Activated effector memory CD4-positive, alpha-beta T cell treated with Interleukin-2 at 50 U/mL for 16 hours (primary cell): ENCODE measurements at places on chromosomes 4 and X.

- DNase-seq = no peak
These were observed 138.3 kb downstream of the PDE5A start for GRCh38 chr4:119490335-119490734.

- DNase-seq = no peak
These were observed 52.4 kb upstream of the TSPAN5 start for GRCh38 chr4:98710831-98711230.

- DNase-seq = peak; percentile 0
These were observed 17.8 kb upstream of the PAGE2B start for GRCh38 chrX:55056820-55057674.

DNA sequence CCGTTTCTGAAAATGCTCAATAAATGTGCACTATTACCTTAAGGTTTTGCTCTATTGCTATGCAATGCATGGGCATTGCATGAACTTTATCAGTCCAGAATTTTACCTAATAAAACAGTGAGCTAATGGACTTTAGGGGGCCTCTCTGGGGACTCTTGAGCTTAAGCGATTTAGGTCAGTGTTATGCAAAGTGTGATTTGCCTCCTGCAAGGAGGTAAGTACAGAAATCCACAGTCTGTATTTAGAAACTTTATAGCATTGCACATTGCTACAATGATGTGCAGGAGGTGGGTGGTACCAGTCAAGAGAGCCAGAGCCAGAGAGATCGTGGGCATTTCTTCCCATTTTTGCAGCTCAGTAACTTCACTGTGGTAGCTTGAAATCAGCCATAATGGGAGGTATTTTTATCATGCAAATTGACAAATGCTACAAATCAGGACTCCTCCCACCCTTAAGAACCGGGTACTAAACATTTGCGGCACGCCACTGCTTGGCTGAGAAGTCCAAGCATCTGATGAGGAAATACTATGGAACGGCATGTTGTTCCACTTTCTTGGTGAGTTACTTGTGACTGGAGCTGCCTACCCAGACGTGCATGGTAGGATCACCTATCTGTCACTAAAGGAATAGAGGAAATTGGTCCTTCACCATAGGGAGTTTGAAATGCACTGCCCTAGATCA lies 174.6 kb upstream of the PGRMC2 start:
- DNase-seq = no peak

DNA sequence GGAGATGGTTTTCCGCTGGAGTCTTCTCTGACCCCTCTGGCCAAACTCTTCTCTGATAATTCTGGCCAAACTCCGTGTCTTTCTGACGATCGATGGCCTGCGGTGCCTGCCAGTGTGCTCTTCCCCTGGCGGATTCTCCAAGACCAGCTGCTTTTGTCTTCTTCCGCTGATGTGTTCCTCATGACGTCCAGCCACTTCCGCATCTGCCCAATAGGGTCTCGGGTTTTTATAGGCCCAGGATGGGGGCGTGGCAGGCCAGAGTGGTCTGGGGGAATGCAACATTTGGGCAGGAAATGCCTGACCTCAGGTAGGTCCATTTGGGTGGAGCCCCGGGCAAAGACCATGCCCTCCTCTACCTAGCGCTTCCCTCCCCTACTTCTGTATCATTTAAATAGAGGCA lies 1542.1 kb downstream of the STIM2 start:
- DNase-seq = no peak

DNA sequence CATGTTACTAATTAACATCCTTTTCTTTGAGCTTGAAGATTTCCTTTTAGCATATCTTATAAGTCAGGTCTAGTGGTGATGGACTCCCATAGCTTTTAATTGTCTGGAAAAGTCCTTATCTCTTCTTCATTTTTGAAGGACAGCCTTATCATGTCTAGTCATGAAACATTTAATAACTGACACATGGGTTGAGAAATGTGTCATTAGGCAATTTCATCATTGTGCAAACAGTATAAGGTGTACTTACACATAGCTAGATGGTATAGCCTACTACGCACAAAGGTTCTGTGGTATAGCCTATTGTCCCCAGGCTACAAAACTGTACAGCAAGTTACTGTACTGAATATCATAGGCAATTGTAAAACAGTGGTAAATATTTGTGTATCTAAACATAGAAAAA lies 34.5 kb upstream of the ALG13 start:
- DNase-seq = no peak

GRCh38 chr4:162274354-162274753 lies 110.6 kb upstream of the FSTL5 start:
- DNase-seq = no peak

DNA sequence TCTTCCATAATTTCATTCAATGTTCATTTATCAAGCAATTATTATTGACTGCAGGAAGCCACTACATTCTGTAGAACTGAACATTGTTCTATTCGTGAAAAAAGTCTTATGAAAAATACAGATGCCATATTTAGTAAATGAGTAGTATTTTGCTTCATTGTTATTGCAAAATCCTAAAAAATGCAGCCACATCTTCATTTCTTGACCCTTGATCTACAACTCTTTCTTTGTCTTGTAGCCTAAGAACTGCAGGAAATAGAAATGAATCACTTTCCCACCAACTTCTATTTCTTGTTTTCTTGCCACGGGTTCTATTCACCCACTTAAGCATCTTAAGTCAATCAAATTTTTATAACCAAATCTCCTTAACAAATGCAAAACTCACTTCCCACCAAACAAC lies 63.3 kb downstream of the KCNIP4 start:
- DNase-seq = no peak

- DNase-seq = no peak
These were observed 44.8 kb downstream of the PPP2R2C start for GRCh38 chr4:6427439-6428090.

GRCh38 chrX:16771483-16772398 lies 14.5 kb upstream of the TXLNG start:
- no peak for DNase-seq

DNA sequence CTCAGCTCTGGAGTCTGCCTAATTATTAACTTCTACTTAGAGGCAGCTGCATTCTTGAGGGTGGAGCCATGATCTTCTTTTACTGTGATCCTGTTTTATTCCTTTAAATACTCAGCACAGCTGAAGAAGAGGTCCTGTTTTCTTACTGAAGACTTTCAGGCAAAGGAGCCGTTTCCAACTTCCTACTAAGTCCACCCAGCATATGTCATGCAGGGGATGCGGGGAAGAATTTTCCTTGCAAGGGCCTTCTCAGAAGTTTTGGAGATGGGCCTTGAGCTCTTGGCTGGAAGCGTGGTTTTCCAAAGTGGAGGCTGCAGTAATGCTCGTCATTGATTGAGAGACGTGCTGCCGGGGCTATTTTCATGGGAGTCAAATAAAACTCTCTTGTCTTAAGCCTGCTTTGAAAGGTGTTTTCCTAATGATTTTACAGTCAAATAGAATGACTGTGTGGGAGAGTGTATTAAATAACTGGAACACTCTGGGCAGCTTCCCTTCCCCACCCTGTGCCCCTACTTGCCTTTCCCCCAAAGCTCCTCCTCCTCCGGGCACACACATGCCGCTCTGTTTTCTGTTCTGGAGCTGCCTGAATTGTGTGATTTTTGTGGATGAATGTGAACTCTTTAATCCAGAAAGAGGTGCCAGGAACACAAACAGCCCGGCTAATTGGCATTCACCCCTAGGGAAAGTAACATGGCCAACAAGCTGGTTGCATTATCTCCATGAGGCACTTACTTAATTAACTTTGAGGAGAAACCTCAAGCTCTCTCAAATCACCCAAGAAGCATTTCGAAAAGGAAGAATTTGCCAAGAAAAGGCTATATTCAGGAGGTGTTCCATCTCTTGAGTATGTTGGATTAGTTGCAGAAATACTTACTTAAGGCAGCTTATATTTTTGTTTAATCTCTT lies 28.1 kb downstream of the FGF2 start:
- DNase-seq = no peak

- no peak for DNase-seq
These were observed 42.0 kb downstream of the MTM1 start for GRCh38 chrX:150610446-150610845.

GRCh38 chrX:120459309-120459708 lies 9.8 kb downstream of the LAMP2 start:
- DNase-seq = no peak

GRCh38 chr4:28558895-28559294 lies 1698.3 kb downstream of the STIM2 start:
- no peak for DNase-seq

DNA sequence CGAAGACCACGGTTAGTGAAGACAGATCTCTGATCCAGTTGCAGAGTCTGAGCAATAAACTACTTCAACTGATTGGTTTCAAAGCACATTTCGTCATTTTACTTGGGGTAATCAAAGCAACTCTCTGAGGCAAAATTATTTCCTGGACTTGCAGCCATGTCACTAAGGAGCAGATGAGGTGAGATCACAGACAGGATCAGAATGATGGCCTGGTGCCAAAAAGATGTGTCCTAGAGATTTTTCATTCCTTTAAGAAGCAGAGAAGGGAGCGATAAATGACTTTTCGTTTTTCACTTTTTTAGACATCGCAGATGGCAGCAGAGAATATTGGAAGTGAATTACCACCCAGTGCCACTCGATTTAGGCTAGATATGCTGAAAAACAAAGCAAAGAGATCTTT lies 83.9 kb downstream of the PTTG2 start:
- DNase-seq = no peak

GRCh38 chr4:145935253-145936141 lies 3.1 kb downstream of the ZNF827 start:
- no peak for DNase-seq

DNA sequence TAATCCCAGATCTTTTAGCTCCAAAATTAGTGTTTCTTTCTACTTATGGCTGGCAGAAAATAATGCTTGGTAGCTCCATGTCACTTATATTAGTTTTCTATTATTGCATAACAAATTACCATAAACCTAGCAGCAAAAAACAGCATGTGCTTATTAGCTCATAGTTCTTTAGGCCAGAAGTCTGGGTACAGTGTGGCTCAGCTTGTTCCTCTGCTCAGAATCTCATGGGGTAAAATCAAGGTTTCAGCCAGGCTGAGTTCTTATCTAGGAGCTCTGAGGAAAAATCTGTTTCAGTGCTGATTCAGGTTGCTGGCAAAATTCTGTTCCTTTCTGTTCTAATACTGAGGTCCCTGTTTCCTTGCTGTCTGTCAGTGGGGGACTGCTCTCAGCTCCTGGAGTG lies 101.1 kb downstream of the CT47B1 start:
- DNase-seq = no peak

GRCh38 chr4:186698525-186698924 lies 25.1 kb downstream of the FAT1 start:
- DNase-seq = no peak

DNA sequence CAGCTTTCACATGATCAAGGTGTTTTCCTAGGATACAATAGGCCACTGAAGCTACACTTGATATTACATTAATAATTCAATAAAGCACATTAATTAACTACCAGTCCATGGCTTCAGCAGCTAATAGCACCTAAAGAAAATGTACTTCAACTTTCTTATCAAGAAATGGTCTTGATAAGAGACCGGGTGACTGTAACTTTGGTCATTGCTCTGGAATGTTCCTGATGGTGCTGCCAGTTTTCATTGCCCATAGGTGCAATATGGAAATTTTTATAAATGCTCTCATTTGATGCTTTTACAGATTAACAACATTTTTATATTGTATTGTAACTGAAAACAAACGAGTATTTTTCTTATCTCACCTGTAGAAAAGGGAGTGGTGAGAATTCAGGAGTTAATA lies 165.4 kb downstream of the SHROOM3 start:
- no peak for DNase-seq

- DNase-seq = no peak
These were observed 429.7 kb downstream of the MAPK10 start for GRCh38 chr4:85929961-85930665.

DNA sequence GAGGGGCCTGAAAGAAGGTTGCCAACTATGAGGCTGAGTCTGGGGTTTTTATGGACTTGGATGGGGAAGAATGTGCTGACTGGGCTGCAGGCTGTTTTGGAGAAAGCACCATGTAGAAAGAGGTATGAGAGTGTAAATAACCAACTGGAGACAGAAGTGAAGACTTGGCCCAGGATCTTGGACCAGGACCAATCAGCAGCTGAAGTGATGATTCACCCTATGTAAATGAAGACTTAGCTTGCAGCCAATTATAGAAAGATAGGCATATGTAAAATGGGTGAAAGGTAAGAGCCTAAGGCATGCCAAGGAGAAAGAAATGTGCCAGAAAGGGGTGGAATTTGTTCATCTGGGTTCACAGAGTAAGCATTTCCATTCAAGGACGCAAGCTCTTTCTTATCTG lies 856.7 kb upstream of the PRKX start:
- no peak for DNase-seq

- DNase-seq = no peak
These were observed 121.1 kb upstream of the FAM9C start for GRCh38 chrX:13165266-13166189.

- DNase-seq = no peak
These were observed 58.7 kb upstream of the DHX15 start for GRCh38 chr4:24642981-24643547.

GRCh38 chrX:49761481-49761880 lies 65.7 kb upstream of the PAGE1 start:
- no peak for DNase-seq

- DNase-seq = no peak
These were observed 4.4 kb upstream of the SRPX start for GRCh38 chrX:38225093-38225492.

DNA sequence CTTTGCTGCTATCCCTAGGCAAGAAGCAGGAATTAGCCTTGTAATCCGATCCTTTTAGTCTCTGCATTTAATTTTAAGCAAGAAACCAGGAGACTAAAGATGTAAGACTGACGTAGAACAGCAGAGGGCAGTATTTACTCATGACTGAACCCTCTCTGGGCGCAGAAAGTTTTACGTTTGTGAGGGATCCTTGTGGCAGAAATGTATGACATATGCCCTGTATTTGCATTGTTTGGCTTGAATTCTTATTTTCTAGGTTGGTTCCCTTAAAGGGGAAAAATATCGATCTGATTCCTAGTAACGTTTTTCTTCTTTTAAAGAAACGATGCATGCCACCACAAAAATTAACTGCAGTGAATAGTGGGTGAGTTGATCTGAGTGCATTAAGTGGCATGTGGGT lies 1.3 kb upstream of the FAT4 start:
- no peak for DNase-seq

GRCh38 chrX:96684339-96685209 lies at the start of gene DIAPH2:
Gene DIAPH2, plus strand, starts transcription at chrX:96684842.
- peak; percentile 65 for DNase-seq

- no peak for DNase-seq
These were observed 192.7 kb downstream of the RBMX2 start for GRCh38 chrX:130594453-130594916.

- DNase-seq = no peak
These were observed 37.6 kb downstream of the FGFRL1 start for GRCh38 chr4:1048773-1049590.

DNA sequence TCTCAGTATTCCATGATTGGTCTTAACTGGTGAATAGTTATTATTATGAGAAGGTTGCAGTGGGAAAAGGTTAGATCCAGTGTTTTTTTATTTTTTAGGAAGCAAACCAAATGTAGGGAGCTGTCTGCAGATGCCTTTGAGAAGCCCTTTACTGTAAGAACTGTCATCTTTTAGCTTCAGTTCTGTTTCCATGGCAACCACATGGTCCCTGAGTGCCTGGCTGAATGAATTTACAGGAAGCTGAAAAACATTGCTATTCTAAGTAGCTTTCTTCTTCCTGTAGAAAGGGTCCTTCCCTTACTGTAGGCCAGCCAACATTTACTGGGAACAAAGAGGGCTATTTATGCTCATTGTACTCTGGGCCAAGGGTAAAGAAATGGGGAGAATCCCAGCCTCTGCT lies 103.3 kb downstream of the DCLK2 start:
- no peak for DNase-seq
